Suppressor macrophage treated with lipopolysaccharide for 4 hours (primary cell): ENCODE measurements at places on chromosomes 1 and 21.

- peak; percentile 86 for DNase-seq
Observed at GRCh38 chr1:3890389-3891328, 9.4 kb downstream of the C1orf174 start.

GRCh38 chr1:185567440-185567839, 166.8 kb upstream of the HMCN1 start:
- DNase-seq, result no peak

- DNase-seq, result no peak
Observed at GRCh38 chr1:54396261-54396933, 9.8 kb downstream of the SSBP3 start.

DNA sequence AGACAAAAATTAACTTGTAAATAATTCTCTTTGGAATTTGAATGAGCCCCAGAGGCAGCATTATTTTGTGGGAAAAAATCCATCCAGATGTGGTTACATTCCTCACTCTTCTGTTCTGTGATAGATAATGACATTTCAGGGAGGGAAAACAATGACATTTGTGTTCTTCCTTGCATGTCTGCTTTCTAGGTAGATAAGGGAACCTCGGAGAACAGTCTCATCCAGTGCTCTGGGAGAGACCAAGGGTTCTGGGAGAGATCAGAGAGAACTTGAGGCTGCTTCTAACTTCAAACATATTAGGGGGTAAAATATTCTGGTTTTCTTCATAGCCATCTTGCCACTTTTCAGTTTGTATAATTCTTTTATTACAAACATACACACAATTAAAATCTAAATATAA, 269.2 kb downstream of the NEGR1 start:
- no peak for DNase-seq

- no peak for DNase-seq
Observed at GRCh38 chr1:215539803-215540570, 27.1 kb upstream of the KCTD3 start.

DNA sequence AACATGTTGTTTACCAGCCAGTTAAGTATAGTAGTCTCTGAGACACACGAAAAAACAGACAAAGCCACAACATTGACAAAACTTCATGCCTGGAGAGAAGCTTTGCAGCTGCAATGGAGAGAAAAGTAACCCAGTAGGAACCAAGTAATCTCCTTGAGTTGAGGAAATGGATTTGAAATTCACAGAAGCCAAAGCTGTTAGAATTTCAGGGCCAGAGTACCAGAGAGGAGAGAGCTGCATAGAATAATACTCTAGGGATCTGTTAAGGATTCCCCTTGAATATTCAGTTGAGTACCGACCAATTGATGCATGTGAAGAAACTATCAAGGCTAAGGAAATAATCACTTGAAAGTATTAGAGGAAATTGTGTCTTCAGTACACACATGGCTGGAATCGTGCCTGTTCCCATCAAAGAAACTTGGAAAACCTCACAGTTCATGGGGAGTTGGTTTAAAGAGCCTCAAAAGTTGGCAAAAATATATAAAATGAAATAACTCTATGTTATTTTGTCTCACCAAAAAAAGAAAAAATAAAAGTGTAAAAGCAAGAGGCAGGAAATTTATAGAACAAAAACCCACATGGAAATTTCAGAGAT, 324.0 kb upstream of the NEGR1 start:
- DNase-seq, result no peak

- DNase-seq, result no peak
Observed at GRCh38 chr1:15005116-15005515, 148.4 kb upstream of the TMEM51 start.

DNA sequence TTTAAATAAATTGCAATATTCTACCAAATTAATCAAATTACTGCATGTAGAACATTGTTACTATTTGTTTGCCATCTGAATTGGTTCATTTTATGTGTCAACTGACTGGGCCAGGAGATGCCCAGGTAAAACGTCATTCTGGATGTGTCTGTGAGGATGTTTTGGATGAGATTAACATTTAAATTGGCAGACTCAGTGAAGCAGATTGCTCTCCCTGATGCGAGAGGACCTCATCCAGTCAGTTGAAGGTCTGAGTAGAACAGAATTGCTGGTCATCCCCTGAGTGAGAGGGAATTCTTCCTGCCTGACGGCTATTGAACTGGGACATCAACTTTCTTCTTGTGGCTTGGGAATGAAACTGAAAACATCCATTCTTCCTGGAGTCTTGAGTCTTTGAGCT, 122.0 kb upstream of the GREM2 start:
- no peak for DNase-seq
